T-helper 2 cell treated with Interferon-gamma antibody and Interleukin-4, amounts not matched to agents 5 μg/mL and 100 μg/mL, for 36 hours (primary cell): ENCODE measurements at places on chromosomes 5 and 9.

DNA sequence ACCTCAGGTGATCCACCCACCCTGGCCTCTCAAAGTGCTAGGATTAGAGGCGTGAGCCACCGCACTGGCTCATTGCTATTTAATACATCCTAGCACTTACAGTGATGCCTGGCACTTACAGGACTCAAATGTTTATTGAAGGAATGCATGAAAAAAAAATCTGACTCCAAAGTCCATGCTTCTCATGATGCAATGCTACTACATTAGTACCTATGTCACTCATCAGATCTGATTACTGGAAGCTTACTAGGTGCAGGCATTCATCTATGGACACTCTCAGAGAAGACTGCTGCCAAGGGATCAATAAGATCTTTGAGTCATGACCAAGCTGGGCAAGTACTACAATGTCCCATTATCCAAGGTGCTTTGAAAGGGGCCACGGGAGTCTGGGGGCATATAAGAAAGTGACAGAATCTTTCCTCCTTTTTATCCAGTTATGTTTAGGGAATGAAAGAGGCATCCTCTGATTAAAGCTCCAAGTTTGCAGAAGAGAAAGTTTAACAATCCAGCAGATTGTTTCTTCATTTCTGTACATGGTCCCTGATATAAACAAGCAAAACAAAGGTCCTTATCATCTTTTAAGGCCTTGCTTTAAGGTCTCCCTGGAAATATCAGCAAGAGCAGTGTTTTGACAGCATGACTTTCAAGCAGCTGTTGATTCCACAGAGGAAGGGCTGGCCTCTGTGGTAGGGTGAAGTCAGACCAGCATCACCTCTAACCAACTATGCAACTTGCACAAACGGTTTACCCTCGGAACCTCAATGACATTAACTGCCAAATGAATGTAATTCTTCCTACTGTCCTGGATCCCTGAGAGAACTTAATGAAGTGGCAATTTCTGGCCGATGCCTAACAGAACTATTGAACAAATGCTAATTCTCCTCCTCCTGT is 35.9 kb downstream of the ARPC5L start:
- no peak for DNase-seq

GRCh38 chr5:71836084-71836483 is 117.0 kb downstream of the CARTPT start:
- no peak for DNase-seq

DNA sequence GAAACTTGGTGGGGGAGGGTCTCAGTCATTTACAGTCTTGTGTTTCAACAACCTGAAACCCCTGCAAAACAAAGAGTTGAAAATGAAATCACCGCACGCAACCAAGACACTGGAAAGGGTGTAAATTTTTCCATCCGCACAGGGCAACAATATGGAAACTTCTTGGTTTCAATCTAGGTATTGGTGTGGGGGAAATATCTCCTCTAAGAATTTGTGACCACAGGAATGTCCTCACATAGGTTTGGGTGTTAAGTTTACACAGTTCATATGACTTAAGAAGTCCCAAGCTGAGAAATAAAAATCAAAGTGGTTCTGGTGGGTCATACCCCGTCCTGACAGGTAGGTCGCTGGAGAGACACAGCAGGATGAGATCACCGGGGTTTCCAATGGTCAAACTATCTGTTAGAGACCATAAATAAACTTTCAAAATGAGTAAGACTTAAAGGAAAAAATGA is 51.9 kb upstream of the PIP5K1B start:
- peak; percentile 79 for DNase-seq

DNA sequence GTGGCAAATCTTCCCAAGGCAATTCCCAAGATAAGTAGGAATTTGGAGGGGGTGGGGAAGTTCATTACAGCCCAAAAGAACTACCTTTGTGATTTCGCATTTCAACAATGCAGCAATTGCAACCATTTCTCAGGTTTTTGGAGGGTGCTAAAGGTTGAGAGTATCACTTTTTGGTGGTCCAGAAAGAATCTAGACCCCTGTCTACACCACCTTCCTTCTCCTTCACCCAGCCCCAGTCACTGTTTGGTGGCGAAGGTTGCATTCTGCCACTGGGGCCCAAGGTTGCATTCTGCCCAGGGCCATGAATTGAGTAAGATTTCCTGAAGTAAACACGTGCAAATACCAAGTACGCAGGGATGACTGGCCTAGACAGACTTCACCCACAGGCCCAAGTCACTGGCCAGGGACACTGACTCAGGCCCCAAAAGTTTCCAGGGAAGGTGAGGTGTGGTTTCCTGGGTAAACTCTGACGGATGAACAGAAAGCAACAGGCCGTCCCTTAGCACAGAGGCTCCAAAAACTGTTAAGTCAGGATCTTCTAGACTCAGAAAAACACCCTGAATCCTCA is 5.7 kb downstream of the PDE6A start:
- DNase-seq, result peak; percentile 14

- DNase-seq, result no peak
Observed at GRCh38 chr5:72693546-72694205, 122.8 kb upstream of the TNPO1 start.

DNA sequence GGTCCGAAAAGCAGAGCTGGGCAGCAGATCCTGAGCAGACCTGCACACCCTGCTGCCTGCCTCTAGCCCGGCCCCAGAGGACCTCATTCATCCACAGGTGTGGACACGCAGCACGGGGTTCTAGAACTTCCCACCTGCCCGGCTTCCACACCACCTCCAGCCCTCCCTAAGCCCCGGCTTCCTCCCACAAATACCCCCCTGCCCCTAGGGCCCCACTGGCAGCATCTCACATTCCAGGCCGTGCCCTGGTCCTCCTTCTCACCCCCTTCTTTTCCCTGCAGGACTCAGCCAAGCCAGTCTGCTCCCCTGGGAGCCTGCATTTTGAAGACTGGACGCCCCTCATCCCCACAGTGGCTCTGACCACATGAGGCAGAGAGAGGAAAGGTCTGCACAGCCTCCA is 138.9 kb downstream of the ADAMTS2 start:
- no peak for DNase-seq

DNA sequence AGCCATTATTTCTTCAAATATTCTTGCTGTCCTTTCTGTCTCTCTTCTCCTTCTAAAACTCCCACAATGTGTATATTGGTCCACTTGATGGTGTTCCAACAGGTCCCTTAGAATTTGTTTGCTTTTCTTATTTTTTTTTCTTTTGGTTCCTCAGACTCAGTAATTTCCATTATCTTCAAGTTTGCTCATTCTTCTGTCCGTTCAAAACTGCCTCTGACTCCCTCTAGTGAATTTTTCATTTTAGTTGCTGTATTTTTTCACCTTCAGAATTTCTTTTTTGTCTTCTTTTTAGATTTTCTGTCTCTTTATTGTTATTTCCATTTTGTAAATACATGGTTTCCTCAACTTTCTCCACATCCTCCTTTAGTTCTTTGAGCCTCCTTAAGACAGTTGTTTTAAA is 6.4 kb upstream of the SRP19 start:
- no peak for DNase-seq

- no peak for DNase-seq
Observed at GRCh38 chr5:860506-861150, 9.8 kb upstream of the ZDHHC11 start.

- DNase-seq, result no peak
Observed at GRCh38 chr5:87570366-87570765, 157.6 kb upstream of the CCNH start.

GRCh38 chr5:135662061-135662481 is 83.3 kb upstream of the CXCL14 start:
- DNase-seq, result no peak

DNA sequence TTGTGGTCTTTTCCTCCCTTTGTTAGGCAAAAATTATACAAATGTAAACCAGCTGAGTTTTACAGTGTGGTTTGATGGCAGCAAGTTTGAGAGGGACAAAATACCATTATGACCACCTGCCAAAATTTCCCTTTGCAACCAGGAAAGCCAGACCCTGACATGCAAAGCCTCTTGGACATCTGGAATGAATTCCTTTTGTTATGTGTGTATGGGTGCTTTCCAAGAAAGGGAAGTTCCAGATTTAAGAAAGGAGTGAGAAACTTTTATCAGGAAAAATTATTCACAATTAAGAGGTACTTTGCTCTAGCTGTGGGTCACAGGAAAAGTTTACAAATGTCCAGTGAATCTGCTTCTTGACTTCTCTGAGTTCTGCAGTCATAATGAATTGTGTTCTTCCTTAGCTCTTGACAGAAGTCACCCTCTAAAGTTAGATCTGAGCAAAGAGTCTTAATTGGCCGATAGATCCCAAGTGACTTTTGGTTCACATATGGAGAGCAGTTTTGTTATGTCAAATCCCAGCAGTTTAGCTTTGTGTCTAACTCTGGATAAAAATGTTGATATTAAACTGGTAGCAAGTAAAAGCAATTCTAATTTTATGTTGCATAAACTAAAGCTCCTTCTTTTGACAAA is 295.9 kb upstream of the ZNF608 start:
- DNase-seq, result no peak

- DNase-seq, result no peak
Observed at GRCh38 chr5:156621719-156622118, 228.4 kb upstream of the PPP1R2B start.

- no peak for DNase-seq
Observed at GRCh38 chr9:127446713-127447415, 4.3 kb downstream of the RPL12 start.

DNA sequence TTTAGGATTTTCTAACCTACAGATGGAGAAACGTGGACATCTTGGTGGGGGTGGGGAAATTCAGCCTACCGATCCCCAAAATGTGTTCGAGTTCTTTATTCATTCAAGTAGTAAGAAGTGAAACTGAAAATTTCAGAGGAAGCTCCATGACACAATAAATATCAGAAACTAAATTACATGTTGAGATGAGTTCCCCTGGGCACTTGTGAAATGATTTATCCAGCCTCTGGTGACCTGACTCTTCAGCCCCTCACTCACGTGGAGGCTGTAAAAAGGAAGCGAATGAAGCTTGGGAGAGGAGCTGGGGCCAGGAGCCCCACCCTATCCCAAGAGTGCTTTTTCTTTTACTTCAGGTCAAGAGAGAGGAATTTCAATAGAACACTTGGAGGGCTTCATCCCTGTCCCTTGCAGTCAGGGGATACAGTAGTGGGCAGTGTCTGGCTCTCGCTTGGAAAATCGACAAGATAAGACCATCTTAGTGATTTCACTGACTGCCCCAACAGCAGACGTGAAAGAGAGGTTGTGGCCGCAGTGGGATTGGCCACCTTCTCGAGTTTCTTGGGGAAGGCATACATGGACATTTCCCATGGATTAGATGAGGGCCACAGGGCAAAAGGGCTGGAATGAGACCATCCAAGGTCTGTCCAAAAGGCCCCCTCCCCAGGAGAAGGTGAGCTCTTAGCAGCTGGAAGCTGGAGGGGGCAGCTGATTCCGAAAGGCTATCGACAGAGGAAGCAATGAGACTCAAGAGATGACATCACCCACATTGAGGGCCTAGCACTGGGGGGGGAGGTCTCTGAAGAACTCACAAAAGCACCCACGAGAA is 76.8 kb upstream of the SH3PXD2B start:
- DNase-seq, result no peak

GRCh38 chr5:35884191-35884769 is 27.6 kb downstream of the IL7R start:
- no peak for DNase-seq

DNA sequence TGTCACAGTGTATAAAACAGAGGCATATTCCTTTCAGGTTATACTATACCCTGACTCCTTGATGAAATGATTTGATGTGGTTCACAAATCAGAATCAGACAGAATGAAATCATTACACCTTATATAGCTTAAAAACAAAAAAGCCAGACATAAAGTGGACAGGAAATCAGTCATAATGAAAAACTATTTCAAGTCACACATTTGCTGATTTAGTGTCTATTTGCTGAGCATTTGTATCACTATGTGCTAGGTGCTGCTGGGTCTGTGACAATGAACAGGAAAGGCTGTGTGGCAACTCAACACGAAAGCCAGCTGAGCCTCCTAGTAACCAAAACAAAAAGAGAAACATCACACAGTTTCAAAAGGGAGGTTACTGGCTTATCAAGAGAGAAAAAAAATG is 194.0 kb downstream of the EFNA5 start:
- peak; percentile 30 for DNase-seq

GRCh38 chr5:72121052-72121779 is 13.9 kb downstream of the MAP1B start:
- DNase-seq, result no peak

GRCh38 chr5:134447815-134448520 is 36.3 kb upstream of the CDKN2AIPNL start:
- DNase-seq, result no peak

GRCh38 chr9:88406051-88406450 is 17.8 kb downstream of the SPIN1 start:
- no peak for DNase-seq

DNA sequence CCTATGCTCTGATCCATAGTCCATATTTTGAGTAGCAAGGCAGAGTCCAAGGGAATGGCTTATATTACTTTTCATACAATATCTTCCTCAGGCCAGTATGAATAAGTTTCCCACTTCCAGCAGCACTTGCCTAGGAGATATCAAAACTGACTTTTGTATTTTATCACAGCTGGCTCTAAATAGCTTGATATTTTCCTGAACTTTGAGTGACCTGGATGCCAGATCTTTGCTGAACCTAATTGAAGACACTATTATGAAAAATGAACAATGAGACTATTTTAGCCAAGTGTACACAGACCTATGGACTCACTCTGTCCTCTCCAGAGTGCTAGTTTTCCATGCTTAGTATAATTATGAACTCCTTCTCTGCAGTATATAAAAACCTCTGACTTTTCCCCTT is 475.6 kb upstream of the PTGER4 start:
- no peak for DNase-seq

- DNase-seq, result no peak
Observed at GRCh38 chr5:122030251-122030650, 47.8 kb downstream of the LOX start.

- DNase-seq, result no peak
Observed at GRCh38 chr5:37553720-37554404, 174.7 kb downstream of the WDR70 start.

GRCh38 chr5:172163346-172163745 is 24.7 kb downstream of the STK10 start:
- no peak for DNase-seq

DNA sequence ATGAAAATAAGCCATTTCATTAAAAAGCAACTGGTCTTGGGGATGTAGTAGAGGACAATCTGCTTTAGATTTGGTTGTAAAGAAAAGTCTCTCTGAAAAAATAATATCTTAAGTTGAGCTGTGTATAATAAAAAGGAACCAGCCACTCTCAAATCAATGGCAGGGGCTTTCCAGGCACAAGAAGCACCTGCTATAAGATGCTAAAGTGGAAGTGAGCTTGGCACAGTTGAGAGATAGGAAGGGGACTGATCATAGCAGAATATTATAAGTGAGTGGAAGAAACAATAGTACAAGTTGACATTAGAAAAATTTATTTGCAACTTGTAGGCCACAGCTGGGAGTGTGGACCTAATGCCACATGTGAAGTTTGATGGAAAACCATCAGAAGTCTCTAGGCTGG is 28.1 kb upstream of the SPINK5 start:
- DNase-seq, result no peak

- no peak for DNase-seq
Observed at GRCh38 chr5:65832152-65832551, 94.2 kb upstream of the ERBIN start.

GRCh38 chr5:67319935-67320725 is 123.5 kb upstream of the CD180 start:
- no peak for DNase-seq
